ENCODE measurements at places on chromosomes 16 and 17. TPM values are rescaled to one million over a fixed set of nuclear protein-coding genes. Genes with fewer than 3 reads are reported as not detected.

- DNase-seq: no peak
Measured at GRCh38 chr17:19369846-19370492, 7.4 kb upstream of the B9D1 start.

DNA sequence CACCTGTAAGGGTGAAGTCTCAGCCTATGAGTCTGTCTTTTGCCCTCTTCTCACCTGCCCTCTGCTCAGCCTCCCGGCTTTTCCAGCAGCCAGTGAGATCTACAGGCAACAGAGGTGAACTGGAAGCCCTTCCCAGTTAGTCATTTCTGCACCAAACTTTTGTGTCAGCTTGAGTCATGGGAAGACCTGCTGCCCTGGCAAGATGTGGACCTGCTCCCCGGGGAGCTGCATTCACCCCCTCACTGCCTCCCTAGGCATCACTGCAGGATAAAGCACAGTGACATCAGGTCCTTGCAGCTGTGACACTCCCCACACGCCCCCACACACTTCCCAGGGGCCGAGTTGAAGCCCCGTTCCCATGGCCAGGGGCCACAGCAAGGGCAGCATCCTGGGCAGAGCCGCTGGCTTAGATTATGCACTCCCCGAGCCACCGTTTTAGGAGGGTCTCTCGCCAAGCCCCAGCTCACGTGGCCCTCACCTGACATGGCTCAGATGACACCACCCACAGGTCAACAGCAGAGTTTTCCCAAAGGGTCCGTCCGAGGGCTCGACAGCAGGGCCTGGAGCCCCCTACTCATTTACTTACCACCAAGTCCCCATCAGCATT is 6.5 kb upstream of the ABR start:
- no peak for DNase-seq

DNA sequence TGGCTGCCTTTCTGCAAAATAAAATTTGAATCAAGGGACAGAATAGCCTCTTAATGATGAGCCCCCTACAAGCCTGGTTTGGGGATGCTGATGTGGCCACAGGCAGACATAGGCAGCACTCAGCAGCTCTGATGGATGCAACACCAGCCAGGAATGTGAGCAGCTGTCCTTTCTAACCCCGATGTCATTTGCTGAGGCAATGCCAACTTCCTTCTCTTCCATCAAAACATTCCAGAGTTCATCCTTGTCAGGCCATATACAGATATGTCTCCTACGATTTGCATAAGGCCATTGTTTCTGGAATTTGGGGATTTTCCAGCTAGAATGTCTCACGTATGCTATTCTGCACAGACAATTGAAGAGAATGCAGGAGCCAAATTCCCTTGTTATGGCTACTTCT is 52.1 kb upstream of the MYOCD start:
- DNase-seq: no peak

The C16orf92 gene
- not detected for polyA plus RNA-seq

DNA sequence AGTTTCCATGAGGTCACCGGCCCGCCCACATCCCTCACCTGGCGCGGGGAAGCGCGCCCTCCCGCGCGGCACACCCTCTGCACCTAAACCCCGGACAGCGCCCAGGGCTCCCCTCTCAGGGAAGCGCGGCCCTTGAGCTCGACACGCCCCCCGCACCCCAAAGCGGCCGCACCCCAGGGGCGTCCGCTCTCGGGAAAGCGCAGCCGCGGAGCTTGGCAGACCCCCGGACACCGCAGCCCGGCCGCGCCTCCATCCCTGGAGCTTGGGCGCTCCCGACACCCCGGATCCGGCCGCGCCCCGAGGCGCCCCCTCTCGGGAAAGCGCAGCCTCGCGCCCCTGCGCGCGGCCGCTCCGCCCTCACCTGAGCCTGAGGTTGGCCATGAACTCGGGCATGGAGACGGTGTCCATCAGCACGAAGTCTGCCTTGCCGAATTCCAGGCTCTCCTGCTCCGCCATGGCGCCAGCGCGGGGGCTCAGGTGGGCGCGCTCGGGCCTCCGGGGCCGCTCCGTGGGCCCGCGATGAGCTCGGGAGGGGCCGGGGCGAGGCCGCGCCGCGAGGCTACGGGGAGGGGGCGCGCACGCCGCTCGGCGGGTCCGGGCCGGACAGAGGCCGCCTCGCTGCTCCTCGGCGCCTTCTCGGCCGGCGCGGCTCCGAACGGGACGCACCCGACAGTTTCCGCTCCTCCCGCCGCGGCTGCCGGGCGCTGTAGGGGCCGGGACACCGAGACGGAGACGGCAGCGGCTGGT is at the start of gene MYO1D:
Gene MYO1D, minus strand, starts transcription at position 708 of the 747 bp plus-strand sequence. Its CDS starts 252 bp downstream, at position 456.
- DNase-seq: peak; percentile 45

DNA sequence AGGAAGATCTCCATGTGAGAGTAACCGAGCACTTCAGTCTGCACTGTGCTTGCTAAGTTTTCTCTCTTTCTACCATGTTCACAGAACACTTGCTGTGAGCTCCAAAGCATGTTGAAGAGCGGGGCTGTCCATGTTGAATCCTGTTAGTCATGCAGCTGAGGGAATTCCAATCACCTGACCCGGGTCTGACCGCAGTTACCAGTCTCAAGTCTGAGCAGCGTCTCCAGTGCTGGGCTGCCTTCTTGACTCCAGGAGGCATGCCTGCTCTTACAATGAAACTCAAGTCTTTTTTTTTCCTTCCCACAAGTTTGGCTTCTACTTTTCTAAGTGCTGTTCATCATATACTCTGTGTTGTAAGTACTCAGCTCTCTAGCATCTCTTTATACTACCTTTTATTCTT is 44.3 kb downstream of the HOXB1 start:
- no peak for DNase-seq

The SKAP1 gene
- polyA plus RNA-seq: 12.7 TPM

DNA sequence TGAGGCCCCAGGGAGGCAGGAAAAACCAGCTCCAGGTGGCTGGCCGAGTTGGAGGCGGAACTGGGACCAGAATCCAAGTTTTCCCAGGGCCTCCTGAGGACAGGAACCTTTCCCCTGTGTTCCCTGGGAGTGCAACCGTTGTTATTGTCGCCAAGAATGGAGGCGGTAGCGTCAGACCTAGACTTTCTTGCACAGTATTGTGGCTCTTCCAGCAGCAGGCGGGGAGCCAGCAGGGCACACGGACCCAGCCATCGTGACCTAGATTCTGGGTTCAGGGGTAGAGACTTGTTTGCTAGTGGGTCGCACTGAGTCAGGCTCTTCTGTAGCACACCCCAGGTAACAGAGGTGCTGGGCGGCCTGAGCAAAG is 667 bp upstream of the KIF19 start:
- no peak for DNase-seq

The YBX2 gene
- polyA plus RNA-seq: 4.1 TPM
